Vagina (tissue), 2 donors: ENCODE measurements at places on chromosomes 7 and 10. TPM values are rescaled to one million over a fixed set of nuclear protein-coding genes. Genes with fewer than 3 reads are reported as not detected.
A peak's percentile ranks its signal among the peaks of the same experiment; 100 is the strongest.

The GFRA1 gene
- 57.7 TPM for total RNA-seq

The HOXA1 gene
- total RNA-seq = 0.74 TPM

The CYP26C1 gene
- total RNA-seq = not detected

The PAX4 gene
- total RNA-seq = not detected

GRCh38 chr10:93379731-93380575 lies 102.2 kb downstream of the MYOF start:
- DNase-seq = no peak

DNA sequence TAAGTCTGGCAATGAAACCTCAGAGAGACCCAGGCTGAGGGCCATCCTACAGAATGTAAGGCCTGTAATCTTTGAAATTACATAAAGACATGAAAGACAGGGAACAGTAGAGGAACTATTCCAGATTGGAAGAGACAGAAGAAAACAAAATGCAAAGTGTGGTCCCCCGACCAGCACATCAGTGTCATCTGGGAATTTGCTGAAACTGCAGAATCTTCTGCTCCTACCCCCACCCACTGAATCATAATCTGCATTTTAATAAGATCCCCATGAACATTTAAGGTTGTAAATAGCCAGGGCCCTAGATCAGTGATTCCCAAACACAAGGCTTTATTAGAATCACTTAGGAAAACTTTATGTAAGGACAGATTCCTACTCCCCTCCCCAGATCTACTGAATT lies 154.4 kb downstream of the NOC3L start:
- no peak for DNase-seq

DNA sequence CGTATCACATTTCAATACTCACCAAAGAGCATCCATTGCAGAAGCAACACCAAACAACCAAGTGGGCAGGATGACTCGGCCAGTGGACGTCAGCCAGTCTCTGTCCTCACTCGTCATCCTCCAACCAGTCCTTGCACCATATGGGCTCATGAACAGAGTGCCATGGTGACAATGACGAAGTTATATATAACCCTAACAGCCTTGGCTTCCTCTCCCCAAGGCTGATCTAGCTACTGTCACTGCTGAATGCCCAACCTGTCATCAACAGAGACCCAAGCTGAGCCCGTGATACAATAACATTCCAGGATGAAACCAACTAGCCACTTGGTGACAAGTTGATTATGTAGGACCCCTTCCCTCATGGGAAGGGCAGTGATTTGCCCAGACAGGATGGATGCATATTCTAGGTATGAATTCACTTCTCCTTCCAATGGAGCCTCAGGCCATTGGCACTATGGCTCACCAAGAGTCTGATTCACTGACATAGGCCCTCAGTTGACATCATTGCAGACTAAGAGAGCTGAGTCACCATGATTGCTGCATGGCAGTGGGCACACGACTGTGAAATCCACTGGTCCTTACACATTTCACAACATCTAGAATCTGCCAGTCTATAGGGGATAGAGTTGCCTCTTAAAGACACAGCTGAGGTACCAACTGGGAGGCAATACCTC lies 26.3 kb upstream of the PPIF start:
- no peak for DNase-seq

GRCh38 chr7:41205600-41205999 lies 497.3 kb downstream of the INHBA start:
- DNase-seq = no peak

DNA sequence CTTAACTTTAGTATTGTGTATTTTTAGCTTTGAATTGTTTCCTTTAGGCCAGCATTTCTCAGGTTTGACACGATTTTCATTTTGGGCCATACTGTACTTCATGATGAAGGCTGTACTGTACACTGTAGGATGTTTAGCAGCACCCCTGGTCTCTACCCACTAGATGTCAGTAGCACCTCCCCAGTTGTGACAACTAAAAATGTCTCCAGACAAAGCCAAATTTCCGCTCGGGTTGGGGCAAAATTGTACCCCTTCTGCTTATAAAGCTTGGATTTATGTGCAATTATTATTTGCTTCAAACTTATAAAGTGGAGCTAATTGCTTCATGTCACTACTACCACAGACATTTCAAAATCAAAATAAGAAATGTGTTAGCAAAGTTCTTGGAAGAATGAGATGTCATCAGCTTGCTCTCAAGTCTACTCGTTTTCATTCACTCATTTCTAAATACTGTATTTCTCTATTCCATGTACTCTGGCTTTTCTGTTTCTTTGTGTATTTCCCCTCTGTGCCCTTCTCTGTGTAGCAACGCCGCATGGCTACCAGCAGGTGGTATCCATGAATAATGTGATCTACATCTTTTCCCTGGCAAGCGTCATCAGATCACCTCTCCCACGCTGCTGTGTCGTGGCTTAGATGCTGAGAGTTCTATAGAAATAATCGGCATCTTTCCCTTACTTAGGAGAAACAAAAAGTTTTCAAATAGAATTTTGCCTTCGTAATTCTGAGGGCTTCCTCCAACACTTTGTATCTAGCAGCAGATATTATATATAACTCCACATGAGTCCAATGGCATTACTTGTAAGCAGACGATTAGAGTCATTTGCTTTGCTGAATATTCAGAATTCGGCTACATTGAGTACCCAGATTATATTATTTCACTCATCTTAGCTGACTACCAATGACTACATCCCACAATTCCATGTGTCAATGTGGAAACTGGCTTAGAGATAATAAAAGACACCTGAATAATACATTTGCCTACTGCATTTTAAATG lies 47.8 kb upstream of the CALCR start:
- DNase-seq = no peak

DNA sequence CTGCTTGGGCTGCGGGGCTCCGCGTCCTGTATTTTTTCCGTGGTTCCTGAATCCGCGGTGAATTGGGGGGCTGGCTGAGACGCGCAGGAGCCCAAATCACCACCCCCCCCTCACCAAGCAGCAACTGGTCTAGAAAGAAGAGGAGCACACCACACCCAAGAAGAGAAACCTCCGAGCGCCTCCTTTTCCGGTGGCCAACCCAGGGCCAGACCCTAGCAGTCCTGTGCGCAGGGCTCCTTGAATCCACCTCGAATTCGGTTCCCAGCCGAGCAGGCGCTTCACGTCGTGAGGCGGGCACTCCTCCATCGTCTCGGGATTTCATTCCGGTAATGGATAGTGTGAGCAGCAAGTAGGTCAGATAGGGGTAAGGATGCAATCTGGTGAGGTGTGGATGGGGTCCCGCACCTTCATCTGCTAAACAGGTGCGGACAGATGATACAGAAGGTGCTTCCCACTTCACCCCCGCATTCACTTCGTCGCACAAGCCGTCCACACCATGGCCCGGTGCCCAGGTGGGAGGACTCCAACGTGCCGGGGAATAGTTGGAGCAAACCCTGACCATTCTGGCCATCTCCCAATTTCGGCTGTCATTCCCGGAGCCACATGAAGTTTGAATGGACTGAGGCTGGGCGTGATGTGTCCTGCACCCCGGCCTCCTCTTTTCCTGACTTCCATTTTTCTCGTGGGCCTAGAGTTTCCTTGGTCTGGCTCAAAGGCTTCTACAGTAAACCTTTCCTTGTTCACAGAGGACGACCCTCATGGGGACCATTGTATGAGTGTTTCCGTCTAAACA lies 19.8 kb upstream of the ZNF273 start:
- DNase-seq = peak; percentile 79

DNA sequence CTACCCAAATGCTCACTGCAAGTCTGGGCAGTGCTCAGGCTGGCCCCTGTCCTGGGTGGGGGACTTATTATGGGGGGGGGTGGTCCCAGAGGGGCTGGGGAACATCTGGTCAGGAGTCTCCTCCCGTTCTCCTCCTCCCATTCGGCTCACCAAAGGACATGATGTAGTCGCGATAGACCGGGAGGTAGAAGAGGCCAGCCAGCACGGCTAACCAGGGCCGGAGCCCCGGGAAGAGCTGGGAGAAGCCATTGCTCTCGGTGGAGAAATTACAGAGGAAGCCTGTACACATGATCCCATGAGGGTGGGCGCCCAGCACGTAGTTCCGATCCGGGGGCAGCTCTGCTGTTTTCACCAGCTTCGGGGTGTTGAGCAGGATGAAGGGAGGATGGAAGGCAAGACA lies 2.4 kb downstream of the MOGAT3 start:
- no peak for DNase-seq

- DNase-seq = no peak
Measured at GRCh38 chr10:8456386-8456785, 401.9 kb downstream of the GATA3 start.
